Mesangial cell (primary cell): ENCODE measurements at places on chromosomes 6 and 20. TPM values are rescaled to one million over a fixed set of nuclear protein-coding genes. Genes with fewer than 3 reads are reported as not detected.

Gene TP53TG5
- not detected in 2 replicates for total RNA-seq

Gene MEI4
- total RNA-seq, result not detected in 2 replicates

Gene DDO
- 0.16 and 0.25 TPM in 2 replicates for total RNA-seq

Gene CUL9
- 14.0 and 39.3 TPM in 2 replicates for total RNA-seq

Gene SUN5
- total RNA-seq, result not detected in 2 replicates

Gene PXDC1
- total RNA-seq, result 67.0 and 106 TPM in 2 replicates

Gene NMBR
- total RNA-seq, result 0.25 and 0.33 TPM in 2 replicates

Gene OR2J3
- not detected in 2 replicates for total RNA-seq

Gene BHLHE23
- total RNA-seq, result not detected in 2 replicates

Gene ECT2L
- total RNA-seq, result not detected in 2 replicates

Gene TRAPPC3L
- total RNA-seq, result not detected in 2 replicates

Gene LYRM2
- total RNA-seq, result 7.2 and 9.8 TPM in 2 replicates

Gene SLC22A7
- not detected in 2 replicates for total RNA-seq

Gene PHF20
- total RNA-seq, result 30.2 and 30.3 TPM in 2 replicates

Gene MUC21
- not detected in 2 replicates for total RNA-seq

Gene MTCH1
- total RNA-seq, result 201 and 241 TPM in 2 replicates

Gene HLA-DQB1
- total RNA-seq, result 1.0 TPM in 1 of 2 replicates, not detected in the other

Gene PI16
- total RNA-seq, result 0.33 TPM in 1 of 2 replicates, not detected in the other

Gene NUS1
- 14.2 and 18.4 TPM in 2 replicates for total RNA-seq

Gene HLA-DQA2
- total RNA-seq, result not detected in 2 replicates

Gene TINAG
- total RNA-seq, result 0.16 and 4.6 TPM in 2 replicates

Gene MAP3K4
- total RNA-seq, result 14.6 and 17.6 TPM in 2 replicates

Gene TUBB2B
- total RNA-seq, result 95.3 and 95.6 TPM in 2 replicates

Gene PRICKLE4
- total RNA-seq, result 0.65 and 1.3 TPM in 2 replicates

Gene NOL4L
- total RNA-seq, result 29.3 and 58.1 TPM in 2 replicates

Gene SLC4A11
- total RNA-seq, result 1.1 and 17.6 TPM in 2 replicates

Gene RAB44
- total RNA-seq, result under 0.01 TPM in 1 of 2 replicates, not detected in the other

Gene COL19A1
- total RNA-seq, result not detected in 2 replicates

Gene DEFB132
- not detected in 2 replicates for total RNA-seq
